ENCODE measurements at places on chromosomes 5 and 9. TPM values are rescaled to one million over a fixed set of nuclear protein-coding genes. Genes with fewer than 3 reads are reported as not detected.

The KCNN2 gene
- total RNA-seq, result 1.3 TPM

The PFN3 gene
- total RNA-seq, result not detected

The ADGRD2 gene
- not detected for total RNA-seq

The PCDHB3 gene
- total RNA-seq, result not detected

The CDH6 gene
- total RNA-seq, result not detected
